ENCODE measurements at places on chromosomes 5 and 9.

GRCh38 chr9:69746859-69747560, 12.8 kb downstream of the PTAR1 start:
- no peak for DNase-seq

GRCh38 chr9:98575379-98576346, 133.1 kb downstream of the GABBR2 start:
- peak; percentile 22 for DNase-seq

- no peak for DNase-seq
Observed at GRCh38 chr5:96067251-96067650, 105.6 kb upstream of the ELL2 start.

DNA sequence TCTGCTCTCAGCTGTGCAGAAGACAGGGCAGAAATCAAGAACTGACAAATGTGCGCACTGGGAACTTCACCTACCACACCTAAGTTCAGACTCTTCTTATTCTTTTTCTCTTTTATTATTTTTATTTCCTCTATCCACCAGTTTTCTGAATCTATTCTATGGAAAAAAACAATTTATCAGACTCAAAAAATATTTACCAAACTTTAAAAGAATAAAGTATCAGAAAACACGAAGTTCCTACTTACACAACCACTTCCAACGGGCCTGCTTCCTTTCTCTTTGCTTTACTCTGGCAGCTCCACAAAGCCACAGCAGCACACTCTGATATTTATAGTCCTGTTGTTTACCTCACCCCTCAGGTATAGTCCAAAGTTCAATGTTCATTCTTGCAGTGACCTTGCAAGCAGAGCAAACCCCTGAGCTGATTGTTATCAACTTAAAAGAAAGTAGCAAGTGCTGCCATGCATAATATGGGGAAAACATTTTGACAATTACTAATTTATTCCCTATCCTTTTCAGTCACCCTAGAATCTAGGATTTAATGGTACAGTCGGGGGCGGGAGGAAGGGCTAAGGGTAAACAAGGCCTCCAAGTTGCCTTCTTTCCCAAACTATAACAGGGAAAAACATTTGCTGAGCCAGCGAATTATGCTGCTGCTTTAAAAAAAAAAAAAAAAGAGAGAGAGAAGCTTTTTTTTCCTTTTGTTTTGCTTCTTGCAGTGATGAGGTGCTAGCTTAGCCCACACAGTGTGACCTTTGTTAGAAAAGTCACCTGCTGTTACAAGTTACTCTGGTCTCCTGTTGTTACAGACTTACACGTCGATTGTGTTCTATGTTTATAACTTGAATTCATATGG, at the start of gene SELENOP:
Gene SELENOP, minus strand, starts transcription at position 302 of the 856 bp plus-strand sequence. CDS start 3,539 bp downstream, outside the sequence.
- DNase-seq = no peak

- no peak for DNase-seq
Observed at GRCh38 chr5:16544607-16545374, 72.0 kb downstream of the RETREG1 start.

- no peak for DNase-seq
Observed at GRCh38 chr9:70064496-70064895, 20.8 kb downstream of the MAMDC2 start.

DNA sequence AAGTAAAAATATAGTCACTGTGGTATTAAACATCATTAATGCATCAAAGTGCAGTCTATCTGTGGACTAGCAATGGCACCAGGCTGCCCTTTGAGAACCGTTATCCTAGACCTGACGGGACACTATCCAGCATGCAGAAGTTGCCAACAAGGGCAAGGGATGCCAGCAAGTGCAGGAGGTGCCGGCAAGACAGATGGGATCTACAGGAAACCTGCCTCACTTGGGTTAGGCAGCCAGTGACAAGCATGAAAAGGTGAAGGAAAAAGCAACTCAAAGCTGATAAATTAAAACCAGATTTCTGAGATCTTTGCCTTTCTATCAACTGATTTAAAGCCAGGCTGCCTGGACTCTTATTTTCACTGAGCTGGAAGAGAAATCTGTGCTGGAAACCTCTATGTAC, 315.2 kb upstream of the PDE4D start:
- no peak for DNase-seq

GRCh38 chr5:154302161-154302560, 111.6 kb downstream of the GALNT10 start:
- no peak for DNase-seq

DNA sequence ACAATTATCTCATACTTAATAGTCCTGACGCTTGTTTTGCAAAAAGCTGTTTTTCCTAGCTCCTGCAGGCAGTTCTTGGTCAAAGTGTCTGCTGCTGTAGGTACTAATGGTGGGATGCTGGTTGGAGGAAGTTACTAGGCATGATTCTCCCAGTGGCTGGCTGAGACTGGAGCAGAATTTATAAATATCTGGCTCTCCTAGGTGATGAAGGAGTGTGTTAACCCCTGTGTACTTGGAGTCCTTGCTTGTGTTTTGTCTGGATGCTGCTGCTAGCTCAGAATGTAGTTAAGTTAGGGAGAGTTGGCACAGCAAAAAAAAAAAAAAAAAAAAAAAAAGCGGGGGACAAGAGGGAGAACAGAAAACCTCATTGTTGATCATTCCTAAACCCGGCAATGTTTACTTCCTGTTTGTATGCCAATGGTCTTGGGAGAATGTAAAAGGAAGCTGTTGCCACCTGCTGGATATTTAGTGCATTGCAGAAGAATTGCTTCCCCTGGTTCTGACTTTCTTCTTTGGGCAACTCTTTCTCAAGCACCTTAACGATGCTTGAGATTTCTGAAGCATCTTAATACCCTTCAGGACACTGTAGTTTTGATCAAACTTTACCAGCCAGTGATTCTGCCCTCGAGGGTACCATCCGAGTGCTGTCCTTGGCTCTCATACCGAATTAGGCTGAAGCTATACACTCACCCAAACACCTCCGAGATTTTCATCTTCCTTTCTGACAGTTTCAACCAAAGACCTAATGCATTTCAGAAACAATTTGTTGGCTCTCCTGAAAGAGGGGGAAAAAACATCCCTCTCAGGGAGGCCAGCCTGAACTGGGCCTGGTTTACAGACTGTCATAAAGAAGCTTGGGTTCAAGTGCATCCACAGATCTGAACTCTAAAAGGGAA, 71.7 kb upstream of the WWC1 start:
- peak; percentile 82 for DNase-seq

DNA sequence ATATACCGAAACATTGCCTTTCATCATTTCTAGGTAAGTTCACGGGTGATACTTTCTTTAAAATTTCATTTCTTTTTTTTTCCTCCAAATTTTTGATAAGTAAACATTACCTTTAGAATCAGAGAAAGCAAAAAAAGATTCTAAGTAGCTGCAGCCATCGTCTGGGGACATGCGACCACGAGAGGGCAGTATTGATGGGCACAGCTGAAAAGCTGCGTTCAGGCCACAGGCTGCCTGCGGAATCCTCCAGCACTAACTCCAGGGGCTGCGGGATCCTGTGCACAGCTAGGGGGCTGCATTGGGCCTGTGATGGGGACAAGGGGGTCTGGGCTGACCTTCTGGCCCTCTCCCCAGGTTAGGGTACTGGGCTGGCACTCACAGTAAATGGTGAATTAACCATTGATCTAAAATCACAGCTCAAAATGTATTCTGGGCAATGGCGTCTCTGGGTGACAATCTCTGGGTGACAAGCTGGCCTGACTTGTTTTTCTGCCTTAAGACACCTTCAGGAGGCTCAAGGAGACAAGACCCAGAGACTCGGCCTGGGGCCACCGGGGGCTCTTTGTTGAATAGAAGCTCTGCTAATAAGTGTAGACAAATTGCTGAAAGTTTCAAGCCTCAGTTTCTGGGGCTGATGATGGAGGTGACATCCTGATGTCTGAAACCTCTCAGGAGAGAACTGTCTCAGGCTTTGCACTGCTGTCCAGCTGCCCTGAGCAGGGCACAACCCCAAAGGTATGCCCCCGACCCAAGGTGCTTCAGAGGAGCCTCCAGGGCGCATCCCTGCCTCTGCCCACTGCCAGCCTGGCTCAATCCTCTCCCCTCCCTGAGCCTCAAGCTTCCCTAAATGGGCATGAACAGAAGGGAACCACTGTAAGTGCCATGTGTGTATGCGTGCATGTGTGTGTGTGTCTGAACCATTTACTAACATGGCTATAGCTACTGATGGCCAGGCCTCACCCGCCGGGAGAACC, 44.3 kb upstream of the SARDH start:
- DNase-seq = peak; percentile 68

- no peak for DNase-seq
Observed at GRCh38 chr5:72167804-72168203, 60.5 kb downstream of the MAP1B start.

- DNase-seq = no peak
Observed at GRCh38 chr5:149093625-149094024, 30.8 kb upstream of the SH3TC2 start.

DNA sequence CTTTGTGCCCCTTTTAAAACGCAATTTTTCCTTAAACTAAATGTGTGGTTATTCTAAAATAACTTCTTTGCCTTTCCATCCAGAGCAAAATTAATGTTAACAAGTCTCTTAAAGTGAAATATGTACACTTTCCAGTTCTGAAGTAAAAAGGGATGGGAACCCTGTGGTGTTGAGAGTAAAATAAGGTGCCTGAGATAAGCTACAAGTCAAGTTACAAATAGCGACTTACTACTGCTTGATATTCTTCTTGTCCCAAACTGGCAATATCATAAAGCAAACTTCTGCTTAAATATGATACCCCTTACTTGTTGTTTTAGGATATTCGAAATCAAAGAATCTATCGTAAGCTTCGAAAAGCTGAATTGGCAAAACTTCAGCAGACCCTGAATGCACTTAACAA, 18.3 kb upstream of the F2R start:
- DNase-seq = no peak

DNA sequence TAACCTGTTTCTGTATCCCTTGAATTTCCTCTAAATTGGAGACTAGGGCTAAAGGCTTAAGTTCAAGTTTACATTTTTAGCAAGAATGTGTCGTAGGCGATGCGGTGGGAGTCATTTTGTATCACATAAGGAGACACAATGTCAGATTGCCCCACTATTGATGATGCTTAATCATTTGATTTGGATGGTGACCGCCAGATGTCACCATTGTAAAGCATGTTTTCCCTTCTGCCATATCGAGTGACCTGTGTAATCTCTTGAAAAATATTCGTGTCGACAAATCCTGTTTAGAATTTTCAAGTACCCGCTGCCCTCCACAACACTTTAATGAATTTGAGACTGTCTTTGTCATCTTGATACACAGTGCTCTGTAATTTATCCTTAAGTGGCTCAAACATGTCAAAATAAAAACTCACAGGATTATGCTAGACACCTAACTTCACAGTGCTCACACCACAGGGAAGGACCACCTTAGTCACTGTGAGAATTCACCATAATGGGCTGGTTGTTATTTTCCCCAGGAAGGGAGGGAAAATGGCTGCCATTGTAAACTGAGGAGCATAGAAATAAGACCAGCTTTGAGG, 34.5 kb upstream of the SLC46A2 start:
- DNase-seq = peak; percentile 27

DNA sequence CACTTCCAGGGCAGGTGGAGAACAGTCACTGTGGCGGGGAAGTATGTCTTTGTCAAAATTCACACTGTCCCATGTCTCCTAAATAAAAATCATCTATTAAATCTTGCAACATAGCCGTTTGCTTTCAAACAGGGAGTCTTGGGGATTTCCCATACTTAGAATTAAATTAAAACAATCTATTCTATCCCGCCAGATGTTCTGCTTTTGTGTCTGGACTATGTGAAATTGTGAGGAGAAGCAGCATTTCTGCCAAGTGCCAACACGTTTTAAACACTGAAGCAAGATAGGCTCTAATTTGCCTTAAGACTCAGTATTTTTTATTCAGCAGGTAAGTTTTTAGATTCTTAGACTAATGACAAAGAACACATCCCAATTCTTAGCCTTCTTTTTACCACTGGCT, 73.7 kb downstream of the SPATA31C2 start:
- no peak for DNase-seq

- DNase-seq = no peak
Observed at GRCh38 chr9:124041817-124042116, 30.2 kb downstream of the LHX2 start.

DNA sequence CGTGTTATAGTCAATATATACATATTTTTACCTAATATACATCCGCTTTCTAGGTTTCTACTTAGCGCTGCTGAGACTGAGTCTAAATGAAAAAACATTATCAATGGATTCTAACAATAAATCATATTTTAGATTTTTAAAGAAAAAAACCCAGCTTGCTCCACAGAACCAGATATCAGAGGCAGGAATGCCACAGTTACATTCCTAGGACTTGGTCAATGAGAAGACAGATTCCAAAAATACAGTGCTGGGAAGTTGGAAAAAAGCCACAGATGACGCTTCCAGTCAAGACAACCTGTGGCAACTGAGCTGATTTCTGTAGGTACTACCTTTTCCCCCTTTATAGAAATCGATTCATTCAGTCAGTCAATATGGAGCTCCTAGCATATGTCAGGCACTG, 577 bp upstream of the CCDC112 start:
- DNase-seq = no peak

- DNase-seq = no peak
Observed at GRCh38 chr5:66494437-66494836, 101.8 kb upstream of the MAST4 start.

- DNase-seq = no peak
Observed at GRCh38 chr5:97636766-97637165, 453.7 kb upstream of the RIOK2 start.

DNA sequence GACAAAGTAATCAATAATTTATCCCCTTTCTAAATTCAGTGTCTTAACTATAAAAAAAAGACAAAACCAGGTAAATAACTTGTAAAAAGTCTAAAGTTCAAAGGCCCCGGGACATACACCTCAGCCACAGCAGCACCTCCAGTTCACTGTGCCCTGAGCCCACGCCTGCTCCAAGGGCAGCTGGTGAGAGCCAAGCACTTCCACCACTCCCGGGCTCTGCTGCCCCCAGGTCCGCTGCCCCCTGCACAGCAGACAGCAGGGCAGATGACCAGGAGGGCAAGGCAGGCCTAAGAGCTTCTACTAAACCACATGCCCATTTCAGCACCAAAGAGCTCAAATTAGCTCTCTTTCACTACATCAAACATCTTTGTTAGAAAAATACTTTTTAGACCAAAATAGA, 91.9 kb downstream of the CAMSAP1 start:
- DNase-seq = no peak

- DNase-seq = peak; percentile 33
Observed at GRCh38 chr5:169668732-169669131, 31.7 kb downstream of the DOCK2 start.

DNA sequence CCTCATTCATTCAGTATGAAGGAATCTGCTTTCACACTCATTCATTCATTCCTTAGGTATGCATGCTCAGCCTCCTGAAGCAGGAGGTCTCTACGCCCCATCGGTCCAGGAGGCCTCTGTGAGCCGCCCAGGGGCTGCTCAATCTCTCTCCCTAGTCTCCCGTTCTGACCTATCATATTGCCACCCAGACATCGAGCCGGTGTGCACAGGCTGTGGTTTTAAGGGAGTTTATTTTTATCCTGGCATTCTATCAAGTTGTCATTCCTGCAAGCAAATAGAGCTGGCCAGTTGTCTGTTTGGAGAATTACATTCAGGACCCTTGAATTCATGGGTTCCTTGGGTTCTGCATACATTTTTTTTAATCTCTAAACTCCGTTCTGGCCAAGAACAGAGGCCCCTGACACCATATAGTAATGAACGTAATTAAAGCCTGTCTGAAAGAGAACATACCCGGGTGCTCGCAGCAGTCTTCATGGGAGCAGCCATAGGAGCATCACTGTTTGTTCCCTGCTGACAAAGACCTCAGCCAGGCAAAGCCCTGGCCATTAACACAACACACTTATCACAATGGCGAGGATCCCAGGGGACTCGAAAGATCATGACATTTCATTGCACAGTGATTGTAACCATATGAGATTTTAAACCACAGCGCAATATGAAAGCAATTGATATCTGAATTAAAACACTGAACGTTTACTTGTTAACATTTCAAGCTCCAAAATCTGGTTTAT, 80.9 kb downstream of the ADAMTS16 start:
- DNase-seq = no peak
